NCI-H2029 treated with DMSO at 0.1 percent for 48 hours (cell line): ENCODE measurements at places on chromosomes 4 and X.

- no peak for DNase-seq
Observed at GRCh38 chrX:114127411-114128025, 456.4 kb upstream of the HTR2C start.

- DNase-seq, result no peak
Observed at GRCh38 chr4:123588631-123589241, 192.1 kb downstream of the SPRY1 start.

DNA sequence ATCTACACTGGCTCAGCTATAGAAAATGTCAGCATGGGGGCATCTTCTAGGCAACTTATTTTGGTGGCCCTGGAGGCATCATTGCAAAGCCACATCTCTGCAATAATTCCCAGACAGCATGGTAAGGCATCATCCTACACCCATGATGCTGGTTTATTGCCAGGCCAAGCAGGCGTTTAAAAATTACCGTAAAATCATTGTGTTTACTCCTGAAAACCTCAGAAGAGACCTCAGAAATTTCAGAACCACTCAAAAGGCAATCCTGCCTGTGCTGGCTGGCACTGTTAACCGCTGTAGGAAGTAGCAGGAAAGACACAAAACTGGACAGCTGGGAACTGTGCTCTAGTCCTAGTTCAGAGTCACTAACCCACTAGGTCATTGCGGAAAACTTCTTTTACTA lies 63.2 kb downstream of the MID1 start:
- no peak for DNase-seq

DNA sequence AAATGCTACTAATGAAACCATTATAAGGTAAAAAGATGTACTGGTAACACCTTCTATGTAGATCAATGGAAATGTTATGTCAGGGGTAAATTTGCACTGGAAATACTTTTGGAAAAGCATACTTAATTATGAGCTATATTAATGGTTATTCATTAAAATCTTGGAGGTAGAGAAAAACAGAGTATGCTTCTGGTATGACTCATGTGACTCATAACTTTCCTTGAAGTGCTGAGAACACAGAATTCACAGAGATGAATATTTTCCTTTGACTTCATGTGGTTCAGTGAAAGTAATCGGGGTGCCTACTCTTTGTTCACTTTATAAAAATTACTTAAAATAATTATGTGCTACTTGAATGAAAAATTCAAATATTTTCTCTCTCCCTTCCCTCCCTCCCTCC lies 254.2 kb downstream of the KCTD8 start:
- DNase-seq, result no peak

DNA sequence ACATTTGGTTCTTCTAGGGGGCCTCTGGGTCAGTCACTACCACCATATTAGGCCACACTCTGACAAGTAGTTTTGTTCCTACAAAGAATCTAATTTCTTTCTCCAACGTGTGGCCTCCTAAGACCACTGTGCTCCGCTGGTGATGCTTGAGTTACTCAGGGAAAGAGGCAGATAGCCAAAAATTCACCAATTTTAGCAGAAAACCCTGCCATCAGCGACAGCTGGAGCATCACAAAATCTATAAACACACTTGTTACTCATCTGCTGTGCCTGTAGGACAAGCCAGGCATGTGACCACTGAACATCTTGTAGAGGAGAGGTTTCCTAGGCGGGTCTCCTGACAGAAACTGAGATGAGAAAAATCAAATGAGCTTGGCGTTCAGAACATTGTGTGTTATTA lies 105.4 kb downstream of the SYNPO2 start:
- DNase-seq, result no peak

GRCh38 chr4:2950221-2950989 lies 12.8 kb downstream of the NOP14 start:
- DNase-seq, result no peak

GRCh38 chr4:1045595-1046201 lies 34.3 kb downstream of the FGFRL1 start:
- DNase-seq, result no peak

- DNase-seq, result no peak
Observed at GRCh38 chr4:56158483-56158882, 209.7 kb downstream of the CEP135 start.

- no peak for DNase-seq
Observed at GRCh38 chrX:38618180-38618579, 56.8 kb downstream of the TSPAN7 start.

- peak; percentile 13 for DNase-seq
Observed at GRCh38 chr4:23614284-23614892, 275.5 kb downstream of the PPARGC1A start.

- DNase-seq, result peak; percentile 39
Observed at GRCh38 chr4:57163530-57164459, 53.6 kb upstream of the IGFBP7 start.

DNA sequence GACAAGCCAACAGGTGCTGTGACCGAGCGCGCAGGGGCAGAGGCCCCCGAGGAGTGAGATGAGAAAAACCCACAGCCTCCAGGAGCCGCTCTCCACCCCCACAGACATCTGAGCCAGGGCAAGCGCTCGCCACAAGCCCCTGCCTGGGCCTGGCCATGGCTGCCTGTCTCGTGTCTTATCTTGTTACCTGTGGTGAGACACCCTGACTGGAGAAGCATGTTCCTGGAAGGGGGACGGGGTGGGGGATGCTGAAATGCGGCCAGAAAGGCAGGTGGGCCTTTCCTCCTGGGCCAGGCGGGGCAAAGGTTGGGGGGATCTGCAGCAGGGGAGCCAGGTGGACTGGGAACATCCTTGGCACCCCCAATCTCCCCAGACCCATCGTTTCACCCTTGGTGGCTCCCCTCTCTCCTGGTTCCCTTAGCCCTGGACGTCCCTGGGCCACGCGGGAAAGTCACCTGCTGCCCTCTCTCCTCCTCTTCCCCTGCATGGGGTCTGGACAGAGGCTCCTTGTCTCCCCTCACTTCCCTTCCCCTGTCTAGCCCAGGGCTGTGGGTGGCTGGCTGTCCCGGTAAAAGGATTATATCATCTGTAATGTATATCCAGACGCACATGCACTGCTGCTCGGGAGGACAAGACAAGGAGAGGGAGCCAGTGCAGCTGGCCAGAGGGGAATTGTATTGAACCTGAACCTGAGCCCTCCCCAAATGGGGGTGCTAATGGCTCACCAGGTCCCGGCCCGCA lies 8.4 kb upstream of the DUSP9 start:
- no peak for DNase-seq

DNA sequence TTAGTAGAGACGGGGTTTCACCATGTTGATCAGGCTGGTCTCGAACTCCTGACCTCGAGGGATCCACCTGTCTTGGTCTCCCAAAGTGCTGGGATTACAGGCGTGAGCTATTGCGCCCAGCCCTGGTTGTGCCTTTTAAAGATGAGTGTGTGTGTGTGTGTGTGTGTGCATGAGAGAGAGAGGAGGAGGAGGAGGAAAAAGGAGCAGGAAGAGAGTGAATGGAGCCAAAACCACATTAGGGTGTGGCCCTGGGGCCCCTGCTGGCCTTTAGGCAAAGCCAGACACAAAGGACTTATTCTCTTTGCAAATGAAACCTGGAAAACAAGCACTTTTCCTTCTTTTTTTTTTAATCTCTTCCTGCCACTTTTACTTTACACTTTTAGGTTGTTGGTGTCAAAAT lies 48.2 kb upstream of the KLF3 start:
- no peak for DNase-seq

GRCh38 chr4:88063634-88064296 lies 56.3 kb downstream of the PKD2 start:
- no peak for DNase-seq

DNA sequence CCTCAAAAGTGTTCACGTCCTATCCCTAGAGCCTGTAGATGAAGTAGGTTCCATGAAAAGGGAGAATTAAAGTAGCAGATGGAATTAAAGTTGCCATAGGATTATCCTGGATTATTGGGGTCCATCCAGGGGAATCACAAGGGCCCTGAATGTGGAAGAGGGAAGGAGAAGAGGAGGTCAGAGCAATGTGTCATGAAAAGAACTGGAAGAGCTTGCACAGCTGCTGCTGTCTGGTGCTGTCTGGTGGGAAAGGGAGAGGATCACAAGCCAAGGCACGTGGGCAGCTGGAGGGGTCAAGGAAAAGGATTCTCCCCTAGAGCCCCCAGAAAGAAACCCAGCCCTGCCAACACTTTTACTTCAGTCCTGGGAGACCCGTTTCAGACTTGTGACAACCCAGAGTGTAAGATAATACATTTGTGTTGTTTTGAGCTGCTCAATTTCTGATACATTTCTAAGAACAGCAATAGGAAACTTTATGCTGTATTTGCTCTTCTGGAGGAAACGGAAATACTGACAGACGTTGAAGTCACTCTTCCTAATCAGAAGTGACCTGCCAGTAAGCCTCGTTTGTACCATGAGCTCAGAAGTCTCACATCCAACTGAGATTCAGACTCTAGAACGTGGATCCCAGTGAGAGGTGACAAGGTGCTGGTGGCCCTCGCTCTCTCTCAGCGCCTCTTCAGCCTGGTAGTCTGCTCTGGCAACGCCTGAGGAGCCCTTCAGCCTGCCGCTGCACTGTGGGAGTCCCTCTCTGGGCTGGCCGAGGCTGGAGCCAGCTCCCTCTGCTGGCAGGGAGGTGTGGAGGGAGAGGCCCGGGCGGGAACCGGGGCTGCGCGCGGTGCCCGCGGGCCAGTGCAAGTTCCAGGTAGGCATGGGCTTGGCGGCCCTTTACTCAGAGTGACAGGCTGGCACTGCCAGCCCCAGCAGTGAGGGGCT lies 34.7 kb upstream of the ENPP6 start:
- DNase-seq, result no peak

DNA sequence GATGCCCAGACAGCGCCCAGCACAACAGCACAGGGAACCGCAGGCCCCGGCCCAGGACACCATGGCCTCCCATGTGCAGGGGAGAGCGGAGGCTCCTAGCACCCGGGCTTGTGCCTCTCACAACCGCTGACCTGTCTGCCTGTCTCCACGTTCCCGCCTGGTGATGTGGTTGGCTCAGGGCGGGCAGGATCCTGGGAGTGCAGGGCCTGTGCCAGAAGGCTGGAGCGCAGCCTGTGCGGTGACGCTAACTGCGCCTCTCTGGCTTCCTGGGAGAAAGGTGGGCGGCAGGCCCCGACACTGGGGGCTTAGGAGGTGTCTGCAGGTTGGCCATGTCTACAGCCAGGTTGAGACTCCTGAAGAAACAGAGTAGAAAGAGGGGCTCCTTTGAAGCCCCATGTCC lies 48.7 kb downstream of the CPZ start:
- no peak for DNase-seq

DNA sequence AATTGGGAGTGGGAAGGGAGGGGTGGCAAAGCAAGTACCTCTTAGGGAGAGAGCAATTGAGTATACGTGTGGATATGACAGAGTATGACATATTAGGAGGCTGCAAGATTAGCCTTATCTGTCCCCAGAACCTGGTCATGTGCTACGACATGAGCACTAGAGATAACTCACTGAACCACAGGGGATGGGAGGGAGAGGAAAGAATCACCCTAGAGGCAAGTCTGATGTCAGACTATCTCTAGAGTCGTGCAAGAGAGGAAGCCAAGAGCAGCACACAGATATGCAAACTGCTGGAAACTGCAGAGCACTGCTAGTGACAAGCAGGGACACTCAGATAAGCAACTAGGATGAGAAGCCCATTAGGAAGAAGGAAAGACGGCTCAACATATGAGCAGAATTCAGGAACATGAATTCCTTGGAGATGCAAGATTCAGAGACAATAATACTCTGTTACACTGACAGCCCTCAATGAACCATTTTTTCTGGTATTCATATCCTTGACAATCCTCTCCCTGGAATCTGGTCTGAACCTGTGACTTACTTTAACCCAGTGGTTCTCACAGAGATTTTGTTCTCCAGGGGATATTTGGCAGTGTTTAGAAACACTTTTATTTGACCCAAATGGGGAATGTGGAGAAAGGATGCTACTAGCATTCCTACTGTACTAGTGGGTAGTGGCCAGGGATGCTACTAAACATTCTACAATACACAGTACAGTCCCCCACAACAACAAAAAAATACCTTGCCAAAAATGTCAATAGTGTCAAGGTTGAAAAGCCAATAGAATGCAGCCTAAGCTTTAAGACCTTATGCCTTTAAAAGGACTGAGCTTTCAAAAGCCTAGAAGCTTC lies 84.0 kb upstream of the BMP2K start:
- DNase-seq, result no peak

DNA sequence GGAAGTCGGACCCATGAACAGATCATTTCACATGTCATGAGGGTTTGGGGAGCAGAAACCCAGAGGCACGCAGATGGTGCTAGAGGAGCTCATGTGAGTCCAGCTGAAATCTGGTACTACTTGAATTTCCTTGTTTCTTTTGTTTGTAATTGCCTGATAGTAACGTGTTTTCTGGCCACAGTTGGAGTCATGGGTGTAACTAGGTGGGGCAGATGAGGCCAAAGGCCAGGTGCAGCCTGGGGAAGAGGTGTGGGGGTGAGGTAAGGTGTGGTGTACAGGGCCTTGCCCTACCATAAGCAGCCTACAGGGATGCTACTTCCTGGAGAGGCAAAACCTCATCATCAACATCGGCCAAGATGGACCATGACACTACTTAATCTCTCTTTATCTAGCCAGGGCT lies 271.4 kb downstream of the PTTG2 start:
- no peak for DNase-seq

- no peak for DNase-seq
Observed at GRCh38 chrX:121581885-121582284, 534.5 kb downstream of the GLUD2 start.

GRCh38 chr4:110049951-110050925 lies 137.6 kb downstream of the EGF start:
- DNase-seq, result no peak

DNA sequence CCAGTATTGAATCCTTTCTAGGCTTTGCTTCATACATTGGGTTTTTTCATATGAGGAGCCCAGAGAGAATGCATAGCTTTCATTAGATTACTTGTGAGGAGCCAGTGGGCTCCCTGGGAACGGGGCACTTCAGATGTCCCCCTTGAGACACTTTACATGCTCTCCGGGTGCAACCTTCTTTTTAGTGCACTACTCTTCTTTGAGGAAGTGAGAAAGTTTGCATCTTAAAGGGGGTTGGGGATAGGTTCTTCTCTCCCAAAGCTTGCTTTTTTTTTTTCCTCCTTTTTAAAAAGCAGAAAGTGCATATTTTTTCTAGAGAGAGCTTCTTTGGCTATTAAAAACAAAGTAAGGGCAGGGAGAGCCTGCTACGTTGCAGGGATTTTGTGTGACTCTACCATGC lies 4.3 kb downstream of the HADH start:
- no peak for DNase-seq

GRCh38 chr4:8353158-8353669 lies 83.7 kb downstream of the HTRA3 start:
- DNase-seq, result no peak

DNA sequence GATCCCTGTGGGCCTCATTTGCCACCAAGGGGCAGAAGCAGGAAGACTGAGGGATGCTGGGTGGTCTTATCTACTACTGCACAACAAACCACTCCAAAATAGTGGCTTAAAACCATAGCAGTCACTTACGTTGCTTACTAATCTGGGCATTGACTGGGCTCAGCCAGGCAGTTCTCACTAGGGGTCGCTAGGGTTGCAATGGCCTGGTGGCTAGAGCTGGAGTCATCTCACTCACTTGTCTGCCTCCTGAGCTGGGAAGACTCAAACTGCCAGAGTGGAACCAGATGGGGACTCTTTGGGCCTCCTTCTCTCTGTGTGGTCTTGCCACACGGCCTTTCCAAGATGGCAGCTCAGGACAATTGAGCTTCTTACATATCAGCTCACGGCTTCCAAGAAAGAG lies 216.3 kb upstream of the BCOR start:
- no peak for DNase-seq

GRCh38 chr4:24328310-24328709 lies 256.0 kb downstream of the DHX15 start:
- no peak for DNase-seq
